Activated CD4-positive, alpha-beta T cell treated with anti-CD3 and anti-CD28 coated beads, Interleukin-2, amount 50 U/mL, for 1 hour (primary cell): ENCODE measurements at places on chromosomes 1 and 21.

DNA sequence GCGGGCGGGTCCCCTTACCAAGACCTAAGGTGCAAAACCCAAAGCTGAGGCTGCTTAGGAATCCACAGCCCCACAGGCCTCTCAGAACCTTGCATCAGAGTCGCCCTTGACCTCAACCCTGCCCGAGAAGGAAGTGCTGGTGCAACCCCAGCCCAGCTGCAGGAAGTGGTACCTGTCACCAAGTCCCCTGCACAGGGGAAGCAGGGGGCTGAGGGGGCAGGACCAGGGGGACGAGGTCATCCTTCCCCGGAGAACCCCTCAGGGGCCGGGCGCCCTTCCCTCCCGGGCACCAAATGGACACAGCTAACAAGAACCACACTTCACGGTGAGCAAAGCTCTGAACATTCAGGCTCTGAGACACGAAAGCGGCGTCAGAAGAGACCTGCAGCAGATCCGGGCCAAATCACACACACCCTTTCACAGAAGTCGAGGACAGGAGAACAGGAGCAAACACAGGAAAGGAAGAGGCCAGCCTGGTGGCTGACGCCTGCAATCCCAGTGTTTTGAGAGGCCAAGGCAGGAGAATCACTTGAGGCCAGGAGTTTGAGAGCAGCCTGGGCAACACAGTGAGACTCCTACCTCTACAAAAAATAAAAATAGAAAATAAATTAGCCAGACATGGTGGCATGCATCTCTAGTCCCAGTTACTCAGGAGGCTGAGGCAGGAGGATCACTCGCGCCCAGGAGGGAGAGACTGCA is 6.4 kb downstream of the ITGB2 start:
- peak; percentile 32 for DNase-seq

GRCh38 chr1:219323426-219323825 is 149.7 kb downstream of the LYPLAL1 start:
- DNase-seq: no peak

DNA sequence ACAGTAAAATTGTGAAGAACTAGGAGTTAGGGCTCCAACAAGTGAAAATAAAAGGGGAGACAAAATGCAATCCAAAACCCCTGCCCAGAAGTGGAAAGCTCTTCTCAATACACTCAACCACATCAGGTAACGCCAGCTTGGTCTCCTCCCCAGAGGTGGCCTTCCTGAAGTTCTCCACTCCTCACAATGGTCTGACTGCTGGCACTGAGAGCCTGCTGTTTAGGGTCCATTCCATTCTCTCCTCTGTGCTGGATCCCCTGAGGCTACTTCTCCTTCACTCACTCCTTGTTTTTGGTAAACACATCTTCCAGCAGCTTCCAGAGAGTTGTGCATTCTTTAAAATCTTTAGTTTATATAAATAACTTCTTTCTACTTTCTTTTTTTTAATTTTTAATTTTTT is 189.5 kb downstream of the KCNT2 start:
- DNase-seq: no peak

- no peak for DNase-seq
Observed at GRCh38 chr1:204154568-204155255, 2.9 kb upstream of the ETNK2 start.

GRCh38 chr1:8476006-8476405 is 158.1 kb downstream of the SLC45A1 start:
- no peak for DNase-seq

- no peak for DNase-seq
Observed at GRCh38 chr1:162649583-162649982, 17.3 kb downstream of the DDR2 start.

DNA sequence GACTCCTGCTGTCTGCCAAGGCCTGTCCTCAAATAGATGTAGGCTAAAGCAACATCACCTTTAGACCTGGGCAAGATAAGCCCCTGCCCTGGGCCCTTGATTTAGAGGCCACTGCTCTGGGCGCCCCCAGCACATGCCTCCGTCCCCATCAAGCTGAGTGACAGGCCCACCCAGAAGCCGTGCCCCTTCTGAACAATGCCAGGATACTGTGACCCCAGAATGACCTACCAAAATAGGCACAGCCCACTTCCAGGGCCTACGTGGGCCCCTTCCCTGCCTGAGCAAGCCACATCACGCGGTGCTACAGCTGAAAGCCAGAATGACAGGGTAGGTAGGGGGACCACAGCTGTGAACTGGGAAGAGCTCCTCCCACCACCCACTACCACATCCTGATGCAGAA is 24.7 kb upstream of the BECN2 start:
- DNase-seq: no peak

DNA sequence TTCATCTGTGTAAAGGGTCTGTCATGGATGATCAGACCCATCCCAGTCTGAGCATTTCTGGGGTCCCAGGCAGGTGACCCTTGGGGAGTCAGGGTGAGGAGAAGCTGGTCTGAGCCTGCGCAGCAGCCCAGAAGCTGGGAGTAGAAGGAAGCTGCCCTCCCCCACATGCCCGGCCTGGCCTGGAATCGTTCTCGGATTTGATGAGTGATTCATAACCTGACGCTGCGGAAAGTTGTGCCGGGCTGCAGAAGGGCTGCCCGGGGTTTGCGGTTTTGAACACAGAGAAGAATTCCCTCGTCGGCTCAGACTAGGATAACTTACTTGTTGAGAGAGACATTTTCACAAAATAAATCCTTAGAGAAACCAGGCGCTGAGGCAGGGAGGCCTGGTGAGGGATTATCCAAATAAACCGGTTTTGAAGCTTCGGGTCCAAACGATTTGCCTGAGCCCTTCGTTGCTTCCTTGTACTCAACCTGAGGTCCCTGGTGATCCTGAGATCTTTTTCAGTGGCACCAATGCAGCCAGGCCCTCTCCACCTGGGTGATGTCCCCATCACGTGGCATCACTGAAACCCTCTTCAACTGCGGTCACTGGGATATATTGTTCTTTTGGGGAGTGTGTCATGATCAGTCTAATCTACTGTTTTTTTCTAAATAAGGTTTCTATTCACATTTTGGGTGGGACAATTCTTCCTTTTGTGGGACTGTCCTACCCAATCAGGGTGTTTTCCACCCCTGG is 29.2 kb downstream of the EPHB2 start:
- DNase-seq: no peak

DNA sequence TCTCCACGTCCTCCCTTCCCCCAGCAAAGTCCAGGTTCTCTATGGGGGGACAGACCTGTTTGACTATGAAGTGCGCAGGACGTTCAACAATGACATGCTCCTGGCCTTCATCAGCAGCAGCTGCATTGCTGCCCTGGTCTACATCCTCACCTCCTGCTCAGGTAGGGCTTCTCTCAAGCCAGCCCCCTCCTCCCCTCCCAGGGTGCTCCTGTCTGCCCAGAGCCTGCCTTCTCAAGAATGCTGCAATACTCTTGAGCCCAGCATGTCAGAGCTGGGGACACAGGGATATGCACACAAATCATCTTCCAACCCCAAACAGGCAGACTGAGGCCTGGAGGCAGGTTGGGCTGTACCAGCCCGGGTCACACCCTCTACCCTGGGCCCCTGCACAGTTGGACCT is 35.4 kb downstream of the DISP3 start:
- DNase-seq: no peak

DNA sequence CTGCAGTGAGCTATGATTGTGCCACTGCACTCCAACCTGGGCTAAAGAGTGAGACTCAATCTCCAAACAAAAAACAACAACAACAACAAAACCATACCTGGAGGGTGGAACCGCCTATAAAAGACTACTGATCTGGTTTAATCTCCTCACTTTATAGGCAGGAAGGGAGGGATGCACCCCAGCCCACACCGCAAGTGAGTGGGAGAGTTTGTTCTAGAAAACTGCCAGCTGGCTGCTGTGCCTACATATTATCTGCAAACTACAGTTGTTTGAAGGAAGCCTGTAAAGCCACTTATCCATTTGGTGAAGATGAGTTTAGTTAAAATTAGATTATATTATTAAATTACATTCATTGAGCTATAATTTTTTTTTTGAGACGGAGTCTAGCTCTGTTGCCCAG is 9.1 kb upstream of the SRSF10 start:
- no peak for DNase-seq

GRCh38 chr21:27201197-27201596 is 234.3 kb upstream of the ADAMTS5 start:
- DNase-seq: no peak

- no peak for DNase-seq
Observed at GRCh38 chr21:39078322-39079065, 104.8 kb downstream of the PSMG1 start.

- DNase-seq: peak; percentile 51
Observed at GRCh38 chr1:243848858-243849420, 1.1 kb downstream of the AKT3 start.

DNA sequence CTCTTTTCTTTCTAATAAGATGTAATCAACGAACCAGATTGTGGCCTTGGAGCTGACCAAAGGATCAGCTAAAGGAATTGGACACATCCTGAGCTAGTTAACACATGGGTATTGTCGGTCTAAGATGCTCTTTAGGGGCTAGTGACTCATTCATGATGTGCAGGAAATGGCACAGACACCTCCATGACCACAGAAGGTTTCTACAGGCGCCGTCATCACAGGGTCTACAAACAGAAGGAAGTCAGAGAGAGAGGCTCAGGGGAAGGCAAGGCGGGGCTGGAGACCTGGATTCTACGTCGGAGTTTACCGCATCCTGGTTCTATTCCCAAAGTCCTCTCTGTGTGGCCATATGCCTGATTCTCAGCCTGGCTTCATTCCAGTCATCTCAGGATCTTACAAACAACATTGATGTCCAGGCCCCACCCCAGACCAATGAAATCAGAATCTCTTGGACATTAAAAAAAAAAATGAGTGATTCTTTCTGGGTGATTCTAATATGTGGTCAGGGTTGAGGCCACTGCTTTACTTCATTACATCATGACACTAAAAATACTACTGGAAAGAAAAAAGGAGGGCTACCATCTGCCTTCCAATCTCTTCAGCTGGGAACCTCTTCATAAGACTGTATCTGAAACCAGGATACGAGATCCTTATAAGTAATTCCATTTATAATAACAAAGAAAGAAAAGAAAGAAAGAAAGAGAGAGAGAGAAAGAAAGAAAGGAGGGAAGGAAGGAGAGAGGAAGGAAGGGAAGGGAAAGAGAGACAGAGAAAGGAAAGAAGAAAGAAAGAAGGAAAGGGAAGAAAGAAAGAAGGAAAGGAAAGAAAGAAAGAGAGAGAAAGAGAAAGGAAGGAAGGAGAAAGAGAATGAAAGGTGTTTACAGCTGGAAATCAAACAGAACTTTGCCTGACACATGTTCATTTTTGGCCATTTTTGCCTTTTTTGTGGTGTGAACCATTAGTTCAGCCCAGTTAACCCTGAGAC is 11.6 kb upstream of the KCNJ15 start:
- DNase-seq: peak; percentile 50

GRCh38 chr1:51877434-51878307 is 856 bp downstream of the NRDC start:
- DNase-seq: no peak

DNA sequence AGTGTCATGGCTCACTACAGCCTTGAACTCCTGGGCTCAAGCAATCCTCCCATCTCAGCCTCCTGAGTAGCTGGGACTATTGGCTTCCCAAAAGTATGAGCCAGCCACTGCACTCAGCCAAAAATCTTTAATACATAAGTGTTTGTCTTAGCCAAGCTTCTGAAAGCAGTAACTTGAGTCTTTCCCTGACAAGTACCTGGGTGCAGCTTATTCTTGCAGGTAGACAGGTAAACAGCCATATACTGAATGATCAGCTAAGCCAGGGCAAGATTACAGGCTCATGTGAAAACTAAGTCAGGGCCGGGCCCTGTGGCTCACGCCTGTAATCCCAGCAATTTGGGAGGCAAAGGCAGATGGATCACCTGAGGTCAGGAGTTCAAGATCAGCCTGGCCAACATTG is 7.8 kb downstream of the MEAF6 start:
- DNase-seq: no peak

DNA sequence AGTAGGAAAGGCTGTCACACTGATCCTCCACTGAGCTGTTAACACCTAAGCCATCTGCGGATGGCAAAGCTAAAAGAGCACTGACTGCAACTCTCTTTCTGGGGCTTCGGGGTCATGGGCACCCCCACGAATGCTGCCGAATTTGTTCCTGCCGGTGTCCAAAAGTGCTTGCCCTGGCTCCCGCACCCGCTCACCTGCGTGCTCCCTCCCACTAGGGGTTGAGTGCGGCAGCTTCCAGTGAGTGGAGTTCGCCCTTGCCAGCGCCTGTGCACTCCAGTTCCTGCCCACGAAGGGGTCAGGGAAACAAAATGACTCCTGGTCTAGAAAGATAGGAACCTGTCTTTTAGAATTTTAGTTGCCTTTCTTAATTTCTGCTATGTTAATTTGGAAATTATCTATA is 78.7 kb downstream of the IFI44 start:
- DNase-seq: no peak

DNA sequence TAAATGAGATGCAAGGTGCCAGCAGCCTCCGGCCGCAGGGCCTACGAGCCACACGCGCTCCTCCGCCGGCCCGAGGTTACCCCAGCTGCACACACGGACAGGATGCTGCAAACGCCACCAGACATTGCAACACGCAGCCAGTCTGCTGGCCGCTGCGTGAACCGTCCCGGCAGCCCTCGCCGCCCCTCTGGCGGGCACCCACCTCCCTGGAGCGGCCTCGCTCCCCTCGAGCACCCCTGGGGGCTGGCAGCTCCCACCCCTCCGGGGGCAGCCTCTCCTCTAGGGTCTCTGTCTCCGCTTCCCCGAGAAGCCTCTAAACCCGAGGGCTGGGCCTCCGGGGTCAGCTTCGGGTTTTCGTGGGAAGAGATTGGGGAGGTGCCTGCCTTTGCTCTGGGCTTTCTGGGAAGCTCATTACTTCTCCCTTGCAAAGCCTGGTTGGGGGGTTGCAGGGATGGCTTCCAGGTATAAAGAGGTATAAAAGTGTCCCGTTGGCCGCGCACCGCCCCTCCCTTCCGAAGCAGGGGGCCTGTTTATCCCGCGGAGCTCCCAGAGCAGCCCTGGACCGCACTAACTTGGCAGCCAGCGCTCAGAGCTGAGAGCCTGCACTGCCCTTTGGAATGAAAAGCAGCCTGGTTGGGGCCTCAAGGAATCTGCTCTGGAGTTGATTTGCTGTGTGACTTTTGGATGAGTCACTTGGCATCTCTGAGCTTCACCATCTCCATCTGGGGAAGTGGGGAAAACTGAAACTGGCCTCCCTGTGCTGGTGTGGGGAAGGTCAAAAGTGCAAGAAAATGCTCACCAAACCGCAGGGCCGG is 21.8 kb downstream of the DHRS3 start:
- no peak for DNase-seq
